Stimulated activated CD4-positive, alpha-beta T cell treated with anti-CD3 and anti-CD28 coated beads, Interleukin-15, amount 100 ng/mL, for 24 hours (primary cell): ENCODE measurements at places on chromosomes 12 and 14.
A peak's percentile ranks its signal among the peaks of the same experiment; 100 is the strongest.

DNA sequence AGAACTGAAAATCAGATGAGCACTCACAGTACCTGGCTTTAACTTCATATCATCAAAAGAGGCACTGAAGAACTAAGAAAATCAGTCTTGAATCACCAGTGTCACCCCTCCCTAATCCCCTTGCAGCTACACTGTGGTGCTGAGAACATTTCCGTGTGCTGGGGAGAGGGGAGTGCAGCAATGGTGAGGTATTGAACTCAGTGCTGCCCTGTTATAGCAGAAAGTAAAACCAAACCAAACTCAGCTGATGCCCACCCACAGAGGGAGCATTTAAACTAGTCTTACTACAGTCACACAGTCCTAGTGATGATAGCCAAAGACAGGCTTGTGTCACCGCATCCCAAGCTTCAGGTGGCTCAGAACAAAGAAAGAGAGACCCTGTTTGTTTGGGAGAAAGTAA, 122.1 kb downstream of the CPNE8 start:
- no peak for DNase-seq

GRCh38 chr12:104578453-104578852, 121.7 kb downstream of the CHST11 start:
- DNase-seq, result peak; percentile 62

GRCh38 chr14:44529026-44529425, 21.9 kb upstream of the FSCB start:
- no peak for DNase-seq

GRCh38 chr12:13179211-13180074, 17.1 kb upstream of the EMP1 start:
- DNase-seq, result peak; percentile 82

GRCh38 chr14:104137297-104138097, 890 bp upstream of the KIF26A start:
- DNase-seq, result peak; percentile 79

GRCh38 chr14:98926146-98926545, 345.9 kb downstream of the BCL11B start:
- DNase-seq, result peak; percentile 28

GRCh38 chr12:92566448-92567019, 136.3 kb upstream of the PLEKHG7 start:
- no peak for DNase-seq
